Activated T-cell treated with anti-CD3 and anti-CD28 coated beads, Interleukin-2, amount 50 U/mL, for 48 hours (primary cell): ENCODE measurements at places on chromosomes 7 and 10.

- no peak for DNase-seq
These were observed 75.3 kb upstream of the FOXK1 start for GRCh38 chr7:4606797-4607196.

DNA sequence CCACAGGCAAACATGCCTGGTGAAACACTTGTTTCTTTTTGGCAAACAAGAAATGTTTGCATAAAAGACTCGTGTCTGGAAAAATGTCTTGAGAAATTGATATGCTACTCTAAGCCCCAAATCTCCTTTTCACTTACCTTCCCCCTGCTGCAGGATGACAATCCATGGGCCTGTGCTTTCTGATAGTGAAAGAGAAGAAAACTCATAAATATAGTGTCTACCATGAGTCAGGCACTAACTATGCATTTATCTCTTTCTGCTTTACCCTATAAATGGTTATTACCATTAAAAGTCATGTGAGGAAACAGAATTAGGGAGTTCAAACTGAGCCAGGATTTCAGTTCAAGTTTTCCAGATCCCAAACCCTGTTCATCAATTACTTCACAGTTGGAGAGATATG is 6.6 kb upstream of the TARP start:
- DNase-seq, result no peak

- DNase-seq, result no peak
These were observed 165.9 kb upstream of the MYO3A start for GRCh38 chr10:25768167-25768566.

DNA sequence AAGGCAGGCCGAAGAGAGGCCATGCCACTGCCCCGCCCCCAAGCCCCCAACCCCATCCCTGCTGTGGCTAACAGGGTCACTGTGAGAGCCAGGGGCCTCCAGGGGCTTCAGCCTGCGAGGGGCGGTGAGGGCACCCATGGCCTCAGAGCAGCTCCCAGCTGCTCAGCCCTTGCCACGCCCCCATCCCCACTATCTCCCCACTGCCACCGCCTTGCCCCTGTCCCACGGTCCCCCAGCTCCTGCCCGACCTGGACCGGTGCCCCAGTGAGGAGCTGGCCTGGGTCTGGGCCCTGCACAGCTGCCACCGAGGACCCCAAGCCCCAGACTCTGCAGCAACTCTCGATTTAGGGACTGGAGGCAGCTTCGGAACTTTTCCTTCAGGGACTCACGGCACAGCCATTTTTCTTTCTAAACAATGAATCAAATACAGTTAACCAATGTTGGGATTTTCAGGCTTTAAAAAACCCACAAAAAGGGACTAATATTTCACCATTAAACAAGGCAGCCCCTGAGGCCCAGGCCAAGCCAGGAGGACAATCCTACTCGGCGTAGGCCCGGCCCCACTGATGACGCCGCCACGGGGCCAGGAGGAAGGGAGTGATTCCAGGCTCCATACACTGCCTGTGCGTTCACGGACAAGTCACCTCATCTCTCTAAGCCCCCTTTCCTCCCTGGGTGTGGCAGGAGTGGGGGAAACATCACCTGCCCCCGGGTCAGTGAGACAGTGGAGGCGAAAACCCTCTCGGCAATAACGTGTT is 237.1 kb downstream of the ELFN1 start:
- DNase-seq, result no peak

DNA sequence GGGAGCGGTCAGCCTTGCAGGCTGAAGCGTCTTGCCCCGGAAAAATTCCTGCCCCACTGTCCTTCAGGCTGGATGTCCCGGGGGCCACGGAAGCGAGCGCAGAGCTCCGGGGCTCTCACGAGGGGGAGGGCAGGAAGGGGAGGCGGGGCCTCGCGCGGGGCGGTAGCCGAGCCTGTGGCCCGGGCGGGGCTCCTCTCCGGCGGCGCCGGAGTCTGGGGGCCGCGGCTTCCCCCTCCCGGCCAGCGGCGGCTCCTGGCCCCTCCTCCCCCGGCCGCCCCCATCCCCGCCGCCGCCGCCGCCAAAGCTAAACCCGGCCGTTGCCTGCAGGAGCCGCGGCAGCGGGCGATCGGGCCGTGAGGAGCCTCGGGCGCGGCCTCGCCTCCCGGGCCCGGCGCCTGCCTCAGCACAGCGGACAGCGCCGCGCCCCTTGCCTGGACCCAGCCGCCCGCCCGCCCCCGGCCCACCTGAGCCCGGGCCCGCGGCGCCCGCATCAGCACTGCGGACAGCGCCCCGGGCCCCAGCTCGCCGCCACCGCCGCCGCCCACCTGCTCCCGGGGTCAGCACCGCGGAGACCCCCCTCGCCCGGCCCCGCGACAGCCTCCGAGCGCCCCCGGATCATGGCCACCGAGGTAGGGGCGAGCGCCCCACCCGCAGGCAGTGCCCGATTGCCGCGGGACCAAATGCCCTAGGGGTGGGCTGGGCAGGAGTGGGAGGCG is at the start of gene GOLGA7B:
GOLGA7B (plus strand) TSS at position 157 of the 716 bp plus-strand sequence; CDS start at position 618, 461 bp downstream.
- peak; percentile 75 for DNase-seq

GRCh38 chr7:95320651-95321050 is 3.7 kb downstream of the PON1 start:
- DNase-seq, result no peak

DNA sequence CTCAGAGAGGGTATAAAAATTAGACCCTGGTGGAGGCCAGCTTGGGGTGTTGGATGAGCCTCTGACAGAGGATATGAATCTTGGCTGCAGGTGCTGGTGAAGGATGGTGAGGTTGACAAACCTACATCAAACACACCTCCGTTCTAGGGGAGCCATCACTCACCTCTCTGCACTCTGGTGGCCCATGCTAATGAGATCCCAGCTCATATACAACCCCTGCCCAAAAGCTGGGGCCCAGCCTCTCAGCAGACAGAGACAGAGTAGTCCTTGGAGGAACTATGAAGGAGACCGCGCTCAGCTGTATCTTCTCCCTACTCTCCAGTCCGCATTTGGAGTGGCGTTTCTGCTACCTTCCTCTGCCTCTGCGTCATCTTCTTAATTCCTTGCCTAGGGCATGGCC is 83.1 kb upstream of the SORCS3 start:
- no peak for DNase-seq

GRCh38 chr10:66931949-66932343 is 6.1 kb downstream of the LRRTM3 start:
- DNase-seq, result no peak

DNA sequence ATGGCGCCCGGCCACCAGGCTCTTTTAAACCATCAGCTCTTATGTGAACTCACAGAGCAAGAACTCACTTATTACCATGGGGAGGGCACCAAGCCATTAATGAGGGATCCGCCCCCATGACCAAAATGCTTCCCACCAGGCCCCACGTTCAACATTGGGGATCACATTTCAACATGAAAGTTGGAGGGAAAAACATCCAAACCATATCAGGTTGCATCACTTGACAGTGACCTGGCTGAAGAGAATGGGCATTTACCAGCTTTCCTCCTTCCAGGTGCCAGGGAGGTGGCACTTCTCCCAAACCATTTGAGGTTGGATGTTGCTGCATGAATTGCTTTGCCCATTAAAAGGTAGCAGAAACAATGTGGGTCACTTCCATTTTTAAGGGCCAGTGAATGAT is 115.6 kb upstream of the TNS3 start:
- no peak for DNase-seq

DNA sequence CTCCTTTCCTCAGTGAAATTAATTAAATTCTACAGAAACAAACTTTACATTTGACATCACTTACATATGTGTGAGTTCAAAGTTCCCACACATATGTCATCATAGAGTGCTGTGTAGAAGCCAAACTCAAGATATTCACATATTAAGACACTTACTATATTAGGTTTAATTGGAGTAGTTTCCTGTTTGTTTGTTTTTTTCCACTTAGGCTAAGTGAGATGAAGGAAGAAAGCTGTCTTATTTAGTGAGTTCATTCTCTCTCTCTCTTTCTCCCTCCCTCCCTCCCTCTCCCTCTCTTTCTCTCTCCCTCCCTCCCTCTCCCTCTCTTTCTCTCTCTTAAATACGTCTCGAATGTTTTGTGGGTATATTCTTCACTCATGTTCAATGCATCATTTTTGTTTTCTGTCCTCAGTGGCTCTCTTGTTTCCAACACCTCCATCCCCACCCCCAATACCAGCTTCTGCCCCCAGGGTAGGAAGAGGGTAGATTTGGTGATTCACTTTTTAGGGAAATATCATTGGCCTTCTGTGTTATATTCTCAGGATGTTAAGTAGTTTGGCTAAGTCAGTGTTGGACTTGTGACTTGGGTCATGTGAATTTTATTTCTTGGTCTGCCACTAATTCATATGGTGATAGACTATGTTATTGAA is 262.0 kb downstream of the FRMD4A start:
- DNase-seq, result no peak

GRCh38 chr10:6558272-6558671 is 21.8 kb downstream of the PRKCQ start:
- no peak for DNase-seq

GRCh38 chr7:50962281-50962883 is 179.7 kb upstream of the GRB10 start:
- DNase-seq, result no peak

- no peak for DNase-seq
These were observed 157.5 kb upstream of the NFE2L3 start for GRCh38 chr7:25994433-25994994.

DNA sequence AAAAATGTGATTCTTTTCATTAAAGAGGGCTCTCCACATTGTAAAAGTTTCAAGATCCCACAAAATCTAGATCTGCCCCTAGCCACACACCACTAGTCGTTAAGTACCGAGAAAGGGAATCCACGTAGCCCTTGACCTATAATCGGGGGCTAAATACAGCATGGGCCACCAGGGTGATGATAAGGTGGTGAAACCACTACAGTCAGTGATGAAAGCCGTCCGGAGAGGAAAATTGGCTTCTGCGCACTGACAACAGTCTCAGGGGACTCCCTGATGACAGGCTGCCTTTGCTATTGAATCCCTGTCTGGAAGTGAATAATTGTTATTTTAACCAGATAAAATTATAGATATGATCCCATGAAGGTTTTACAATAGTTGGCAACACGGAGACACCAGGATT is 4.6 kb downstream of the TECTB start:
- no peak for DNase-seq

DNA sequence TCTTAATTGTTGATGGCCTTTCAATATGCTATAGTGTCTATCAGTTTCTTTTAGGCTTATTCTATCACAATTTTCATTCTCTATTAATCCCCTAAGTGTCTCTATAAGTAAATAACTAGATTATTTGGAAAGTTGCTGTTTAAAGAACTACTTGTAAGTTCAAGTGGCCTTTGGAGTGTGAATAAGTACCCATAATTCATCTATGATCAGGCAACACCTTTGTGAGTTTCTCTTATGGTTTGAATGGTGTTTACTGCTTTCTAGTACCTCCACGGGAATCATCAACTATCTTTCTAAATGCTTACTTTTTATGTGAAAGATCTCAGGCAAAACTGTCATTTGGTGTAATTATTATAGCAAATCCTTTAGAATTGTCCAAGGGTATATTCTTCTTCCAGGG is 166.7 kb downstream of the POU6F2 start:
- no peak for DNase-seq

DNA sequence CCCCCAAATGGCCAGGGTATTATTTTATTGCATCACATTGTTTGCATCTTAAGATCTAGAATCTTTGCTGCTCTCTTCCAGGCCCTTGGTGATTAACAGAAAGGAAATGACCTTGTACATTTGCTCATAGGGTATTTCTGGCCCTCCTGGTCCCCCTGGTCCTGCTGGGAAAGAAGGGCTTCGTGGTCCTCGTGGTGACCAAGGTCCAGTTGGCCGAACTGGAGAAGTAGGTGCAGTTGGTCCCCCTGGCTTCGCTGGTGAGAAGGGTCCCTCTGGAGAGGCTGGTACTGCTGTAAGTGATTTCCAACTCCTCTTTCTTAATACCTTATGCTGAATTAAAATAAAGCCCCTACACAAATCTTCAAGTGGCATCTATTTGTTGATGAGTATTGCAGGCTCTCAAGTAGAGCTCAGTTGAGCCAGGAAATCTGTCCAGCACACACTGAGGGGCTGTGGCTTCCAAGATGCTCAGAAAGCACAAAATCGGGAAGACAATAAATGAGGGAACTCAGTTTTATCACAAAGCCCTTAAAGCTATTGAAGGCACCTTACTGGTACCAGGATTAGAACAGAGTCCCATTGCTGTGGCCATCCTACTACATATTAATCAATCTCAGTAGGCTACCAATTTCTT is 28.2 kb downstream of the COL1A2 start:
- DNase-seq, result no peak

GRCh38 chr7:94243066-94243711 is 151.5 kb upstream of the COL1A2 start:
- DNase-seq, result no peak

DNA sequence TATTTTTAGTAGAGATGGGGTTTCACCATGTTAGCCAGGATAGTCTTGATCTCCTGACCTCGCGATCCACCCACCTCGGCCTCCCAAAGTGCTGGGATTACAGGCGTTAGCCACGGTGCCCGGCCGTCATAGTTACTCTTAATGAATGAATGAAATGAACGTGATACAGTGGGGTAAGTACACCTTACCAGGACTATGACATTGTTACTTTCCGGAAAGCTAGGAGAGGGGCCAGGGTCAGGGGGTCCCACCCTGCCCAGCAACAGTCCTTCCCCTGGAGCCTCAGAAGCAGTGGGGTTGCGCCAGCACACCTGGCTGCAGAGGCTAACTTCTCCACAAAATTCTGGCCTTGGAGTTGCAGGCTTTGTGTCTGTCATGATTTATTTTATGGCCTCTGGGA is 21.4 kb downstream of the VSTM4 start:
- DNase-seq, result no peak

DNA sequence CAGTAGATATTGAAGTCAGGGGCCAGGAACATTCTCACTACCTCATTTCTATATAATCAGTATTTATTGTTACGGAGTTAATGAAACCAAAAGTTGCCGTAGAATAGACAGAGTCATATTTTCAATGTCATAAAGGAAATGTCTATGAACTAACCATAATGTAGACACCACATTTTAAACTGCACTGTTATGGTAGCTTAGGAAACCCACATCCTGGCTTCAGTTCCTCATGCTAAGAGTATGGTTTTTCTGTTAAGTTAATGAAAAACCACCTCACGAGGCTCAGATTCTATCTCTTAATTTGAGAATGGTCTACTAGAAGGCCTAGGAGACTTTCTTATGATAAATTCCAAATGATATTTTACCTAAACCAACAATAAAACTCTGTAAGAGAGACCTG is 166.5 kb downstream of the TMEM26 start:
- DNase-seq, result no peak

DNA sequence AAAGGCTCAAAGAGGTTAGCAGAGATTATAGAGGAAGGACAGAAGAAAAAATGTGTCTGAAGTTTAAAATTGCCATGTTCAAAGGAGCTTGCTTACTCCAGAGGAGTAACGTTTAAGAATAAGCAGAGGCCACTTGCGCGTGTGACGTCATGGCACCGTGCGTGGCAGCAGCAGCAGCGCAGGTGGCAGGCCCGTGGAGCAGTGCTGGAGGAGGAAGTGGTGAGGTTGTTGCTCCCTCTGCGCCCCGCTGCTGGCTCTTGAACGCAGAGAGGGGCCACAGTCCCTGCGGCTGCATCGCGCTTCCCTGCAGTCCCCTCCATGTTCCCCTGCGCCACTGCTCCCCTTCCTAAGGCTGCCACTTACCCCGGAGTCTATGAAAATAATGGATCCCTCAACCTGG is 37.5 kb downstream of the GDI2 start:
- peak; percentile 74 for DNase-seq
